ENCODE measurements at places on chromosomes 13 and 19.

GRCh38 chr13:40668335-40668734, 1.9 kb upstream of the FOXO1 start:
- no peak for ATAC-seq

GRCh38 chr19:45168767-45169351, 8.1 kb upstream of the NKPD1 start:
- no peak for ATAC-seq

GRCh38 chr19:53511933-53512374, 26.0 kb upstream of the ZNF331 start:
- peak; percentile 90 for ATAC-seq

GRCh38 chr13:28587174-28587540, 71.8 kb upstream of the POMP start:
- ATAC-seq, result no peak

DNA sequence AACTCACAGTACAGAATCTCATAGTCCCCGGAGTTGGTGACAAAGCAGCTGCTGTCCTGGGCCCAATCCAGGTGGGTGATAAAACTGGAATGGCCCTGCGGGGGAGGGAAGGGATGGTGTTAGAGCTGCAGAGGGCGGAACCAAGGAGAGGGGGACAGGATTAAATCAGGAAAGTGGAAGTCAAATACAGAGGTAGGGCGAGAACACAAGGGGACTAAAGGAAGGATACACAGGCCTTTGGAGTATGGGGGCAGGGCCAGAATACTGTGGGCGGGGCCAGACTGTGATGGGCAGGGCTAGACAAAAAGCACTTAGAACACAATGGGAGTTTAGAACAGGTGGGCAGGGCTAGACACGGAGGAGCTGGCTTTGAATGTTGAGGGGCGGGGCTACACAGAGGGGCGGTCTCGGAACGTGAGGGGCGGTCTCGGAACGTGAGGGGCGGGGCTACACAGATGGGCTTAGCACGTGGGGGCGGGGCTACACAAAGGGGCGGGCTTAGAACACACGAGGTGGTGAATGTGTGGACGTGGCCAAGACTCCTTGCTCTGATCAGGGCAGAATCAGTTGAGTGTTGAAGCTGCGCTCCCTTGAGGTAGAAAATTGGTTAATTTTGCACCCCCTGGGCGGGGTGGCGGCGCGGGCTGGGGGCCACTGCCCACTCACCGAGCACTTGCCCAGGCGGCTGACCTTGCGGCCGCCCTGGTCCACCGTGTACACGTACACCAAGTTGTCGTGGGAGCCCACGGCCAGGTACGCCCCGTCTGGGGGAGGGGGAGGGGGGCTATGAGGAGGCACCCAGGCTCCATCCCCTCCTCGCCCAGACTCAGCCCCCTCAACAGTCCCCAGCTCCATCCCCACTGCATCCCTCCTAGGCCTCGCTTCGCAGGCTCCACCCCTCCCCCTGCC, 14.0 kb upstream of the GPR4 start:
- peak; percentile 91 for ATAC-seq

DNA sequence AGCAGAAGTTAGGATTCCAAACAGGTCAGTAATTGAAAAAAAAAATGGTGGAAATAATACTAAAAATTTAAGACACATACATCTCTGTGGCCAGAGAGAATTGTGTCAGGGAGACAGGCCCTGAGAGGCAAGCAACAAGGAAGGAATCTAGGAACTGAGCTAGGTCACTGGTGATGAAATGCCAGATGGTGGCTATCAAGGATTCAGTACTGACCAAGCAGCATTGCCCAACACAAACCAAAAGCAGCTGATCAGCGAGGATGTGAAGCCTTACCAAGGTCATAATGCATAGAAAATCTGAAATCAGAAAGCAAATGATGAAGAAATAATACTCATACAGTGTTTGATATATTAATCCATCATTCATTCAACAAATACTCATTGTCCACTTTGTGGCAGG, 905.0 kb downstream of the GPC5 start:
- ATAC-seq, result no peak

DNA sequence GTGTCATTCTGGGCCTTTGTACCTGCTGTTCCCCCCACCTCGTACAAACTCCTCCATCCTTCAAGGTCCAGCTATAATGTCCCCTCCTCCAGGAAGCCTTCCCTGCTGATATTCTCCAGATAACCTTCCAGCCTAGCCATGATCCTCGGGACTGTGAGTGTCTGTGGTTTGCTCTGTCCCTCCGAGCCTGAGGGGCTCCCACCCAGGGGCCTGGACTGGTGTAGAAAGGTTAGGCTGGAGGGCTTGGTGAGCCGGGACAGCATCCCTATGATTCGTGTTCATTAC, 2.9 kb upstream of the COMP start:
- ATAC-seq, result no peak

GRCh38 chr13:111383591-111384440, 63.4 kb downstream of the TEX29 start:
- ATAC-seq, result no peak

DNA sequence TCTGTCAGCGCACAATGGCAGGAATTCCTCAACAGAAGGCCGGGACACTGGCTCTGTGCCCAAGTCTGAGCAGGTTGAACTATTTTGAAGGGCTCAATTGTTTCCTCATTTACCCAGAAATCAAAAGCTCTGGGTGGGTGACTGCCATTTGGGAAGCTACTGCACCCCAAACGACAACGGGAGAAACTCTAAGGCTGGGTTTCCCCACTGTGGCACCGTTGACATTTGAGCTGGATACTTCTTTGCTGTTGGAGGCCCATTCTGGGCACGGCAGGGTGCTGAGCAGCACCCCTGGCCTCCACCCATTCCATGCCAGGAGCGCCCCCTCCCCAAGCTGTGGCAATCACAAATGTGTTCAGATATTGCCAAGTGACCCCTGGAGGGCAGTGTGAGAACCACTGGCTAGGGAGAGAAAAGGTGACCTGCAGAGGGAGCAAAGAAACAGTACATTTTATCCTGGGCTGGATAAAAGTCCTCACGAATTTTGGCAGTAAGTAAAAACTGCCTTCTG, 62.5 kb downstream of the RFX2 start:
- peak; percentile 90 for ATAC-seq

- no peak for ATAC-seq
Observed at GRCh38 chr13:78750735-78751134, 91.8 kb upstream of the OBI1 start.

GRCh38 chr13:51815848-51816247, 11.9 kb upstream of the DHRS12 start:
- no peak for ATAC-seq

GRCh38 chr13:49020940-49021553, 45.3 kb downstream of the FNDC3A start:
- ATAC-seq, result no peak

DNA sequence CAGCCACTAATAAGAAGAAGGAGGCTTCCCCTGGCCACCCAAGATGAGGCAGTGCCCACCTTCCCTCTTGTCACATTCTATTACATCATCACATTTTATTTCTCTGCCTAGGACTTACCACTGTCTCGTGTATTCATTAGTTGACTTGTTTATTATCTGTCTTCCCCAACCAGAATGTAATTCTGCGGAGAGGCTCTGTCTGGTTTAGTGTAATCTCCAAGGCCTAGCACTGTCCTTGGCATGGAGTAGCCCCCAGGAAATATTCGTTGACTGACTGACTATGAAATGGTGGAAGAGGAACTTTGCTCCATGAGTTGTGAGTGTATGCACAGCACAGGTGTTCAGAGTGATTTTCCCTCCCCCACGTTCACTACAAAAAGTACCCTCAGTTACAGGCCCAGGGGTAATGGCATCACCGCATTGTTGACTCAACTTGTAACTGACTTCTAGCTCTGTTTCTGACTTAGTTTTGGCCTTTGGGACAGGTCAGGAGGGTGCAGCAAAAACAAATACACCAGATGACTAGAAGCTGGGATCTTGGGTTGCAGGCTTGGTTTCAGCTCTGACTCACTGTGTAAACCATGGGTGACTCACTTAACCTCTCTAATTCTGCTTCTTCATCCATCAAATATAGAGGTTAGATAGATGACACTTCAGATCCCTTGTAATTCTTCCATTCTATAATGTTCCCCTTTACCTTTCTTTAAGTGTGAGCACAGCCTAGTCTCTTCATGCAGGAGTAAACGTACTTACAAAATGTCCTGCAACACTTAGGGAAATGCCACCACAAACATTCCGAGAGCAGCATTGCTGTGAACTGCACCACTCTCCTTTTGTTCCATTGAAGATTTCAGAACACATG, 229.7 kb downstream of the KCNRG start:
- ATAC-seq, result peak; percentile 98

DNA sequence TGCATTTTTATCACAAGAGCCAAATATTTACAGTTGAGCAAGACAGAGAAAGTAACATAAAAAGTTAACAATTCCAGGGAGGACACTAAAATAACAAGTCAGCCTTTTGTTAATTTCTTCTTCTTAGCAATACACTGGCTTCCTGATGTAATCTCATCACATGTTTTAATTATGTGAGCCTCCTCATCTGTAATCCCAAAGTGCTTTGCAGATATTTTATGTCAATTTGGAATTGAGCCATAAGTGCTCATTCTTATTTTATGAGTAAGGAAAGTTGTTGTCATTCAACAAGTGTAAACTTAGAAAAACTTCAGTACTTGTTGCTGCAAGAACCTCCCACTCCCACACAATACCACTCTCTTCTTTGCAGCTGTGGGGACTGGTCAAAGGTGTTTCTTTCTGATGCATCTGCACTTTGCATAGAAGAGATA, 223.6 kb downstream of the GPC6 start:
- ATAC-seq, result no peak

DNA sequence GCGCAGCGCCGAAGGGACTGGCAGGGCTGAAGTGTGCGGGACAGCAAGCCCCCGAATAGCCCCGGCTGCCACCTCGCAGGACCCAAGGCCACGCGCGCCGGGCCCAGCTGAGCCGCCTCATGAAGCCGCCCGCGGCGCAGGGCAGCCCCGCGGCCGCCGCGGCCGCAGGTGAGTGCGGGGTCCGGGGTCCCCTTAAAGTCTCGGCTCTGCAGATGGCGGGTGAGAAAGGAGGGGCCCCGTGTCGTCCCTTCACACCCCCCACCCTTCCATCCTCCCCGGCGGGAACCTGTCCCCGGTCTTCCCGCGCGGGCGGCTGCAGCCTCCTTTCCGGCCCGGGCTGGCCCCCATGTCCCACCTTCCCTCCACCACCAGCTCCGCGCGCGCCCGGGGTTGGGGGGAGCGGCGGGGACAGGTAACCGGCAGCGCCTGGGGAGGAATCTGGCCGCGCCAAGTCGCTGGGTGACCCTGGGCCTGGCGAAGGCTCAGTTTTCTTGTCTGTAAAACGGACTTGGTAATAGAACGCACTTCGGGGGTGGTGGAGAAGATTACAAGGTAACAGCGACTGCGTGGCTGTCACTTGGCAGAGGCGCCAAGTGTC, 338 bp downstream of the RGCC start:
- ATAC-seq, result no peak

DNA sequence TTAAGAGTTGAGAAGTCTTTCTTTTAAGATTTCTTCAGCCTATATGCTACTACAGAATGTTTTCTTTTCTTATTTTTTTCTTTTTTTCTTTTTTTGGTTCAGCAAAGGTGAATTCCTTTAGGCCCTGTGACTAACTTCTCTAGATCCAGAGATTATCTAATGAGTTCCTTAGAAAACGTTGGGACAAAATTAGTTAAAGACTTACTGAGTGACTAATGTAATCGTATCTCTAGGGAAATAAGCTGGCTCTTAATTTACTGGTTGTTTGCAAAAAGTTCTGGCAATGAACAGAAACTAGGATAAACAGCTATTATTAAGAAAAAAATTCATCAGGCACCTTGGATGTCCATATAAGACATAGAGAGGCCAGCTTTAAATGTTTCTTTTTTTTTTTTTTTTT, 30.7 kb upstream of the CSNK1A1L start:
- ATAC-seq, result no peak

DNA sequence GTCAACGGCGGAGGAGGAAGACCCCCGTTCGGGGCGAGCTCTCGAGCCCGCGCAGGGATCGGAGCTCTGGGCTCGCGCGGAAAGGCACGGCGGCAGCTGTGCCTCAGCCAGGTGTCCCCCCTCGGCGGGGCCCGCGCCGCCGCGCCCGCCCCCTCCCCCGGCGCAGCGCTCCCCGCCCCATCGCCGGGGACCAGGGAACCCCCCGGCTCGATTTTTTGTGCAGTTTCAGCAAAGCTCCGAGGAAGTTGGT, 110.0 kb downstream of the KCNRG start:
- ATAC-seq, result no peak

GRCh38 chr13:97267418-97268059, 45.4 kb downstream of the MBNL2 start:
- no peak for ATAC-seq

DNA sequence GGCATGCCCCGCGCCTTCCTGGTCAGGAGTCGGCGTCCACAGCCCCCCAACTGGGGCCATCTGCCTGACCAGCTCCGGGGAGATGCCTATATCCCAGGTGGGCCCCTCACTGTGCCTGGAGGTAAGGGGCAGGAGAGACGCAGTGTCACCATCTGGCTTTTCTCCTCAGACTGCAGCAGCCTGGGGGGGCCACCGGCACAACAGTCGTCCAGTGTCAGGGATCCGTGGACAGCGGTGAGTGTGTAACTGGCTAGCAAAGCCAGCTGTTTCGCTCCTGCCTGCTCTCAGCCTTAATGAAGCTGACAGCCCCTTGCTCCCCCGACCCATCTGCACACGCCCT, 227 bp downstream of the OVOL3 start:
- no peak for ATAC-seq

DNA sequence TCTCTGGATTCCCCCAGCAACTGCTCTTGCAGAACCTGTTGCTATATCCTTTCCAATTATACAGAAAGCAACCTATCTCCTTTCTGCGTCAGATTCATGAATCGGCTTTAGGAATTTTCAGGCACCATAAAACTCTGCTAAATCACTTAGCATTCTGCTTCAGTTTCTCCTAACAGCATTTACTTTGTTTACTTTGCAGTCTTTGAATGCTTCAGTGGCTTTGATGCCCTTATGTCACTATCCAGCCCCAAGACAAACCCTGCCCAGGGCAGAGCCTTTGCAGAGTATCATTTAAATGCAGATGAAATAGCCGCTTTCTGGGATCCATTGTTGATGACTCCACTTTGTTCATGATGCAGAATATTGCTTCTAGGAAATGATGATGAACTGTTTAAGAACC, 43.1 kb downstream of the SLITRK1 start:
- ATAC-seq, result no peak

DNA sequence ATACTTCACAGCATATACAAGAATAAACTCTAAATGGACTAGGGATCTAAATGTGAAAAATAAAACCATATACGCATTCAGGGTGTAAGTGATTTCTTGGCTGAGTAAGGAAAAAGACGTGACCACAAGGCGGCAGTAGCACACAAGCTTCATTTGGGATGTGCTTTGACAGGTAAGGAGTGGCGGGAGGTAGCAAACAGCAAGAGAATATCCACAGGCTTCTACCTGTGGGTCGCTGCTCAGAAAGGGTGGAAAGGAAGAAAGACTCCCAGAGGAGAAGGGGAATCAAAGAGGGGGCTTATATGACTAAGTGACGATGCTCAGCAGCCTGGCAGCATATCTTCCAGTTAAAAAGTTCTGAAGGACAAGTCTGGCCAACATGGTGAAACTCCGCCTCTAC, 2.5 kb upstream of the ZNF121 start:
- peak; percentile 59 for ATAC-seq

GRCh38 chr19:15469513-15470297, 5.4 kb upstream of the RASAL3 start:
- ATAC-seq, result peak; percentile 66
